ENCODE measurements at places on chromosomes 7 and 10. TPM values are rescaled to one million over a fixed set of nuclear protein-coding genes. Genes with fewer than 3 reads are reported as not detected.

DNA sequence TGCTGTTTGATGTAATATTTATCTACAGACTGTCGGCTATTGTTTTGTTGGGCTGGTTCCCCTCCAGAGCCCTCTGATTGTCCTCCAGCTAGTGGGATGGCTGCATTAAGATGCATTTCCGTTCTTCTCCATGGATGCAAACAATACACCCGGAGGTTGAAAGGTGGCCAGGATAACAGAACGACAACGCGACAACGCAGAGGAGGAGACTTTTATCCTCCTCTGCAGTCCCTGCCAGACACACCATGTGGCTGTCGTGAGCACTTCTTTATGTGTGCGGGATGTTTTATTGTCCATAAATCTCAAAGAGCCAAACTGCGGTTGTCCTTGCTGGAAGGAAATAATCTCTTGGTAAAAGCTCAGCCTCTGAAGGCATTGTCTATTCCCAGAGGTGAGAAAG lies 39.1 kb upstream of the TCERG1L start:
- DNase-seq: no peak

DNA sequence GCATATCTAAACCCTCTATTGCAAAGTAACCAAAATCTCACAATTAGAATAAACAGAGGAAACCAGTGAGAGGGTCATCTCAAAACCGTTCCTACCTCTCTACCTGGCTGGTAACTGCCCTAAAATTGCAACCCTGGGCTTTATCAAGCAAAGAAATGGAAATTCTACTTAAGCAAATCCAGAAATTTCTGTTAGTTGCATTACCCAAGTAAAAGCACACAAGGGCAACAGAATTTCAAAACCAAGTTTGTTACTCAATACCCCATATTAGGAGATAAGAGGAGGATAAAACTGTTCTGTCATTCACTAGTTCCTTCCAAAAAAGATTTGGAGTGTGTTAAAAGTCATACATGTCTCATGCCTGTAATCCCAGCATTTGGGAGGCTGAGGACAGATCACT lies 195.3 kb downstream of the FAM107B start:
- no peak for DNase-seq

DNA sequence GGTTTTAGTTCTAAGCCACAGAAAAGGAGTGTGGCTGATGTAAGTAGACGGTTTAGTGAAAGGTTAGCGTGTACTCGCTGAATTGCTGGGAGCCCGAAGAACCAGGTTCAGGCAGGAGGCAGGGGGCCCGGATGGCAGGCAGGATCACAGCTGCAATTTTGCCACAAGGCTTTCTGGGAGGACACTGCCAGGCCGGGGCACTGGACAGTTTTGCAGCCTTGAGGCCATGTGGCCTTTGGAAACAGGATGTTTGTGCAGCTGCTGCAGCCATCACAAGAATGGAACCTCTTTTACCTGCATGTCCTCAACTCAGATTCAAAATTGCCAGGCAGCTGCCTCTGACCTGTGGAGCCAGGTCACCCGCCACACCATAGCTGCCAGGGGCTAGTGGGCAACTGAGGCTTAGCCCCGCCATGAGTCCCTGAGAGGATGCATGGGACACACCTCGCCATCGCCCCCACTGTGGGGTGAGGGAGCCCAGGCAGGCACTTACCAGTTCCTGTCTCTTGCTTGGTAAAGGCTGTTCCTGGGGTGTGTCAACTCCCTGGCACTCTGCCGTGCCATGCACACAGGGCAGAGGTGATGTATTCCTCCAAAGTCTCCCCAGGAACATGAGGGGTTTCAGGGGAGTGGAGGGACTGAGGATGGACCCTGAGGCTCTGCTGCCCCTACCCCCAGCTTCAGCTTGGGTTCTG lies 188.6 kb downstream of the RPS24 start:
- DNase-seq: no peak

DNA sequence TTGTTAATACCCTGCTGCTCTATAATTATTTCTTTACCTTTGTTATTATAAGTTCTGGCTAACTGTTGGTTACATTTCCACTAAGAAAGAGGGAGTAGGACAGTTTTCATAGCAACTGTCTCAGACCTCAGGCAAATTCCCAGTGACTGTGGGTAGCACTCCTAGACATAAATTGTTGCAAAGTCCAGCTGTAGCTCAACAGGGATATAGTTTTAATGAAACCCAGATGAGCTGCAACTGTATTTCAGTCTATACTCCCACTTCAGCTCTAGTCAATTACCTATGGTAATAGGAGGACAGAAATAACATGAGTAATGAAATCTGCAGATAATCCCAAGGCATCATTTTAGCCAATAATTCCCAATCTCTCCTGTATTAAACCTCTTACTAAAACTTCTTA lies 103.0 kb upstream of the SEMA3A start:
- no peak for DNase-seq

DNA sequence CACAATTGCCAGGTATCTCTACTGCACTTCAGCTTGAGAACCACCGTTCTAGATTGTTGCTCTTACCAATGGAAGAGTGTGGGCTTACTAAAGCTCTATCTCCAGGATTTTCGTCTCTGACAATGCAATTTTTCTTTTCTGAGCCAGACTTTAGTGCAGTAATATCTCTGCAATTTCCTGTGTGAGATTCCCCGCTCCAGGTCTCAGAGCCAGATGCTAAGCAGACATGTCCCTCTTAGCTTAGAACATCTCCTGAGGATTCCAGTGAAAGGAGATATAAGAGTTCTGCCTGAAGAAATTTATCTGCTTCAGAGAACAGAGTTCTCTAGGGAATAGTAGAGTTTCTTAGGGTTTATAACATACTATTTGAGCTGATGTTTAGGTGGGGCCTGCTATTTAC lies 82.0 kb downstream of the SND1 start:
- no peak for DNase-seq

- no peak for DNase-seq
These were observed 312.3 kb upstream of the ZNF32 start for GRCh38 chr10:43960981-43961380.

- no peak for DNase-seq
These were observed 85.2 kb downstream of the ABCB5 start for GRCh38 chr7:20700453-20701227.

DNA sequence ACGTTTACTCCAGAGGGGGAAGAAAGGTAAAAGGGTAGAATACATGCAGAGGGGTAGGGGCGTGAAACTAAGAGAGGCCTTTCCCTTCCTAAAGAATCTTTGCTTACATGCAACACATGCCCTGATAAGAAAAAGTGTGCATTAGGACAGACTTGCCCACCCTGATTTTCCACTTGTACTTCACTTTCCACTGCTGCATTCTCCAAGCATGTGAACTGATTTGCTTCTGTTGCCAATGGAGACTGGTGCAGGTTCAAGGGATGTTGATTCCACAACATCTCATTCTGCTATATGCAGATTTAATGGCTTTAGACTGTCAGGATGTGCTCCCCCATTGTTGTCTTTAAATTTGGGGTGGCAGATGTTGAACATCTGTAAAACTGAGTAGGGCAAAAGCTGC lies 237.5 kb upstream of the TCF7L2 start:
- DNase-seq: no peak

DNA sequence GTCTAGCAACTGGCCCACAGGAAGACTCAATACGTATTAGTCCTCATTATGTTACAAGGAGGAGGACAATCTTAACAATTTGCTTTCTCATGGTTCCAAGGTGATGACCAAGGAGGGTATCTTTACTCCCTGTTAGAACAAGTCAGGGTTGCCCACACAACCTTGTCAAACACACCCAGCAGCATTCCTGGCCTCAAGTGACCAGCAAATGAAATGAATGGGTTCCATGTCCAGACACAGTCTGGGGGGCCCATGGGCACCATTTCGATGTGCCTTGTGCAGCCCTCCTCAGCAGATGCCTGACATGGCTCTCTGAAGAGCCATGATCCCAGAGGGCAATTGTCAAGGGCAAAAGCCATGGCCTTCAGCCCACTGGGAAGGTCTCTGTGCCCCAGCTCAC lies 40.8 kb downstream of the ANXA8 start:
- DNase-seq: no peak

- no peak for DNase-seq
These were observed 253.5 kb downstream of the ABCA13 start for GRCh38 chr7:48424731-48425130.

DNA sequence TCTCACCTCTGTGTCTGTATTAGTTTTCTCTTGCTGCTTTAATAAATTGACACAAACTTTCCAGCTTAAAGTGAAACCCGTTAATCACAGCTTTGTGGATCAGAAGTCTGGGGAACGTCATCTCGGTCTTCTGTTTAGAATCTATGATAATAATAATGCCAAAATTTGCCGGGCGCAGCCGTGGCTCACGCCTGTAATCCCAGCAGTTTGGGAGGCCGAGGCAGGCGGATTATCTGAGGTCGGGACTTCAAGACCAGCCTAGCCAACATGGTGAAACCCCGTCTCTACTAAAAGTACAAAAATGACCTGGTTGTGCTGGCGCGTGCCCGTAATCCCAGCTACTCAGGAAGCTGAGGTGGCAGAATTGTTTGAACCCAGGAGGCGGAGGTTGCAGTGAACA lies 8.8 kb upstream of the ZPBP start:
- DNase-seq: no peak

DNA sequence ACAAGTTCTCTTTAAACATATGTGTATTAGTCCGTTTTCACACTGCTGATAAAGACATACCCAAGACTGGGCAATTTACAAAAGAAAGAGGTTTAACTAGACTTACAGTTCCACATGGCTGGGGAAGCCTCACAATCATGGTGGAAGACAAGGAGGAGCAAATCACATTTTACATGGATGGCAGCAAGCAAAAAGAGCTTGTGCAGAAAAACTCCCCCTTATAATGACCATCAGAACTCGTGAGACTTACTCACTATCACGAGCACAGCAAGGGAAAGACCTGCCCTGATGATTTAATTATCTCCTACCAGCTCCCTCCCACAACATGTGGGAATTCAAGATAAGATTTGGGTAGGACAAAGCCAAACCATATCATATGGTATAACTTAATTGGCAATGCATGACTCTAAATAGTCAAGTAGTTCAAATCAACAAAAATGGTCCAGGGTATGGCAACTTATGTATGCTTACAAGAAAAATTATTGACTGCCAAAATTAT lies 34.1 kb upstream of the TMEM243 start:
- DNase-seq: no peak

DNA sequence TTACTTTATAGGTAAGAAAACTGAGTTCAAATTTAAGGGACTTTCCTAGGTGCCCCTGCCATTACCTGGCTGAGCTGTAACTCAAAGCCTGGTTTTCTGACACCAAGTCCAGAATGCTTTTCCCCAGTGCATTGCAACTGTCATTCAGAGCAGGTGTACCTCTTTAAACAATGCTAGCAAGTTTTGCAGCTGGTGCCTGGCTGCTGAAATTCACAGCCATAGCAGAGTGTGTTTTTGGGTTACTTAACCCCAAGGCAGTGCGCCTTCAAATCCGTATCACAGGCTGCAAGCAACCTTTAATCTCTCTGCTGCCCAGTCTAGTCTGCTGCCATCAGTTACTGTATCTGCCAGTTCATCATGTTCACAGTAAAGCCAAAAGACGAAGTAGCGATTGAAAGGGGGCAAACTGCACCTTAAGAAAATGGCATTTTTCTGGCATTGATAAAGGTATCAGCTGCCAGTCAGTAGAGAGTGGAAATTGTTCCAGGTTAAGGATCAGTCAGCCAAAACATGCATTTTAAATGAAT lies 265.4 kb downstream of the CSTF2T start:
- DNase-seq: no peak

GRCh38 chr10:4361581-4361980 lies 464.4 kb upstream of the AKR1E2 start:
- DNase-seq: no peak

DNA sequence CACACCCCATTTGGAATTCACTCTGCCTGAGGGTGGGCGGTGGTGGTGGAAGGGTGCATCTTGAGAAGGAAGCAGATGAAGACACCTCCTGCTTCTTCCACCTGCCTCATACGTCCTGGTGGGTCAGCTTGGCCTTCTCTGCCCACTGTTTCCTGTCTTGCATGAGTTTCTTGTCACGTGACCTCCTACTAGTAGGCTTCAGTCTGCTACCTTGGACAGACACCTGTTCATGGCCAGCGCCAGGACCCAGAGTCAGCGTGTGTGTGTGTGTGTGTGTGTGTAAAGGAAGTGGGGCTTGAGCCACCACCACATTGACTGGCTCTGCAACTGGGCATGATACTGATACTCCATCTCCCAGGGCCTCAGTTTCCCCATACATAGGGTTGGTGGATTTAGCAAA lies 17.1 kb upstream of the VPS37D start:
- DNase-seq: no peak

DNA sequence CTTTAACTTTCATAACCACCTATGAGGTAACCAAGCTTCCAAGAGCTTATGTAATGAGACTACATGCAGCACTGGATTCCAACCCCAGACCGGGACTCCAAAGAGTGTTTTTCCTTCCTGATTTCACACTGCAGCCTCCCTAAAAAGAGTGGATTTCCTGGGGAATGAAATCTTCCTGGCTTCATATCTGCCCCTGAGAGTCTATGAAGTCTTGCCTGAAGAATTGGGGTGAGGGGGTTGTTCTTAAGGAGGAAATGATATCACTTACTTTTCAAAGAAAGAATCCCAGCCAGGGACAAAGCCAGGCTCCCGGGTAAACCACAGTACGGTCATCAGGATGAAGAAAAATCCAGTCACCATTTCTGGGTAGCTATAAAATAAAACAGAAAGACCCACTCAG lies 29.7 kb downstream of the STMP1 start:
- DNase-seq: no peak

GRCh38 chr7:107981466-107981865 lies 21.5 kb downstream of the LAMB1 start:
- DNase-seq: no peak

Gene CREB5
- total RNA-seq: 9.9 TPM

Gene SEMA3A
- 10.0 TPM for total RNA-seq

Gene FBXL13
- 1.3 TPM for total RNA-seq

Gene ACTR3C
- 7.4 TPM for total RNA-seq

Gene PPP1R17
- not detected for total RNA-seq

Gene LIPJ
- total RNA-seq: 0.14 TPM

Gene FRMD4A
- total RNA-seq: 16.8 TPM

All from right cardiac atrium (tissue), 5 donors.